ENCODE measurements at places on chromosomes 7 and 10.
A peak's percentile ranks its signal among the peaks of the same experiment; 100 is the strongest.

- no peak for DNase-seq
Observed at GRCh38 chr7:49789736-49790135, 16.3 kb downstream of the VWC2 start.

GRCh38 chr7:46391231-46392201, 470.4 kb upstream of the IGFBP3 start:
- DNase-seq, result peak; percentile 72

DNA sequence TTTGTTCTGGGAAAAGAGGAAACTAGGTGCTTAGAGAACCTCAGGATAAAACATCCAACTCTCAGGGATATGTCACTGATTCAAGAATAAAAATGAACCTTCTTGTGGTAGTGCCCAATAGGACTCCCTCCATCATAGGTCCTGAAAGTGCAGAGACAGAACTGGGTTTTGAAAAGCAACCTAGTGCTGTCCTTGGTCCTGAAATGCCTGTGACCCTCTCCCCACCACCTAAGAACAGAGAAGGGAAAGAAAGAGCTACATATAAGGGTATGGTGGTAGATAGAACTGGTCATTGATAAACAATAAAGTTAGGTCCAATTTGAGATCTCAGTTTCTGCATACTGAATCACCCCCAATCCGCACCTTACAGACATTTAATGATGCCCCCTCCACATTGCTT, 953.3 kb downstream of the XPNPEP1 start:
- DNase-seq, result peak; percentile 28

DNA sequence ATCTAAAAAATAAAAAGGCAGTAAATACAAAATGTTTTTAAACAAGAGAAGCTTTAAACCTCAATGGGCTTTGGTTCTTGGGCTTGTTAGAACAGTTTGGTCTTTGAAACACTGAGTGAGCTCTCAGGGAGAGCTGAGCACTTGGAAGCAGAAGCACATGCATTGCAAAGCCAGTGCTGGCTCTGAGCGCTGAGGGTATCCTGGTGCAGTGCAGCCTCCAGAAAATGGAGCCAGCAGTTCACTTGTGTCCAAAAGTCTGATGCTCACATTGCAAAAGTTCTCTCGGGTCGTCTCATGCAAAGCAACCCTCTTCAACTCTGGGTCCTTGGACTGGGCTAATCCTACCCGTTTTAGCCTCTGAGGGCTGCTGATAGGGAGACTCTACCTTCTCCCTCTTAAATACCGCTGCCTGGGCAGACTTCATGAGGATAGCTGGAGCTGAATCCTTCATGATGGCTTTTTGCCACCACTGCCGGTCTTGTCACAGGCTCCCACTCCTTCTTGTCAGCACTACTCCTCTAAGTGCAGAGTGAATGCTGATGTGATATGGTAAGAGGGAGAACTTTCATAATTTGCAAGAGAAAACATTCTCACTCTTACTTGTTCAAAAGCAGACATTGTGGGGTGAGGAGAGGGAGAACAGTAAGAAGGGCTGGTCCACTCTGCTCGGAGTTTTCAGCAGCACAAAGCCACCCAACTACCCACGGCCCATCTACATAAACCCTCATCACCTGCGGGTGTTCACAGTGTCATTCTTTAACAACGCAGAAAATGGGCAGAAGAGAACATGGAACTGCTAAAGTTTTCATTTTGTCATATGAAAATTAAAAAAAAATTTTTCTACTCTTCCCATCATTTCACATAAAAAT, 42.2 kb upstream of the BMPER start:
- DNase-seq, result no peak

DNA sequence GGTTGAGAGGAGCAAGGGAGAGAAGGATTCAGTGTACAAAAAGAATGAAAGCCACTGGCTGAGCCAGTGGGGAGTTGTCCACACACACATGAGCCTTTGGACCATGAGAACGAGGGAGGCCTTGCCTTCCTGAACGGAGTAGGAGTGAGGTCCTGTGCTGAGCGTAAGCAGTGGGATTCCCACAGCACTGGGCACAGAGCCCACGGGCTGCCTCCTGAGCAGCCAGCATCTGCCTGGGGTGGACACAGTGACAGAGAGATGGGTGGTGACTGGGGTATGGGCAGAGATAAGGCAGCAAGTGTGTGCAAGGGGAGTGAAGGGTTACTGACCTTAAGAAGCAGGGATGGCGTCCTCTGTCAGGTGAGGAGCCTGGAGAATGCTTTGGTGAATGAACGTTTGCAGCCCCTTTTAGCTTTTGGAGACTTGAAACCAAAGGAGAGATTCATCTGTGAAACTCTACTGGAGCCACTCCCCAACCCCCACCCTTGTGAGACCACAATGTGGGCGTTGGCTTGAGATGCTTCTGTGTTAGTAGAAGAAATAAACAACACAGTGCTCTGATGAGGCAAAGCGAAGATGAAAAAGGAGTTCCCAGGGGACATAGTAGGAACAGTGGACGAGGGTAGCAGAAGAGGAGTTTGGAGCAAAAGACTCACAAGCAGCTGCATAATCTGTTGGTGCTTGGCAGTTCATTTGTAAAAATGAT, 56.5 kb downstream of the FIGNL1 start:
- DNase-seq, result no peak

DNA sequence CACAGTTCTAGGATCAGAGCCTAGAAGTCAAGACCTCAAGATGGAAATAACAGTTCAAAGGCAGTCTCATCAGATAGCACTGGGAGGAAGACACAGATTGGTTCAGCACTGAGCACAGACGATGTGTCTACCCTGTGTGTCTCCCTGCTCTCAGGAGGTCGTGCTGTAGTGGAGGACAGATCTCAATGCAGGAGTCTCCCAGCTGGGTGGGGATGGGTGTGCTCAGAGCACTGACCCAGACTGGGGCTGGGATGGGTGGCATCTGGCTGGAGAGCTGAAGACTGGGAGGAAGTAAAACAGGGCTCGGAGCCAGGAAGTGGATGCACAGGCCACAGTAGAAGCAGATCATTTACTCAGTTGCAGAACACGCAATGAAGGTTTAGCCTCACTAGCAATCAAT, 69.5 kb upstream of the GDF10 start:
- no peak for DNase-seq

- DNase-seq, result no peak
Observed at GRCh38 chr7:24494832-24495231, 78.4 kb upstream of the PALS2 start.

- no peak for DNase-seq
Observed at GRCh38 chr7:159067576-159068487, 76.8 kb downstream of the VIPR2 start.

- DNase-seq, result no peak
Observed at GRCh38 chr10:124251317-124252065, 158.1 kb upstream of the CHST15 start.

GRCh38 chr7:108266491-108266890, 136.3 kb upstream of the LAMB4 start:
- no peak for DNase-seq

GRCh38 chr10:132336919-132337407, 5.0 kb downstream of the LRRC27 start:
- DNase-seq, result no peak

DNA sequence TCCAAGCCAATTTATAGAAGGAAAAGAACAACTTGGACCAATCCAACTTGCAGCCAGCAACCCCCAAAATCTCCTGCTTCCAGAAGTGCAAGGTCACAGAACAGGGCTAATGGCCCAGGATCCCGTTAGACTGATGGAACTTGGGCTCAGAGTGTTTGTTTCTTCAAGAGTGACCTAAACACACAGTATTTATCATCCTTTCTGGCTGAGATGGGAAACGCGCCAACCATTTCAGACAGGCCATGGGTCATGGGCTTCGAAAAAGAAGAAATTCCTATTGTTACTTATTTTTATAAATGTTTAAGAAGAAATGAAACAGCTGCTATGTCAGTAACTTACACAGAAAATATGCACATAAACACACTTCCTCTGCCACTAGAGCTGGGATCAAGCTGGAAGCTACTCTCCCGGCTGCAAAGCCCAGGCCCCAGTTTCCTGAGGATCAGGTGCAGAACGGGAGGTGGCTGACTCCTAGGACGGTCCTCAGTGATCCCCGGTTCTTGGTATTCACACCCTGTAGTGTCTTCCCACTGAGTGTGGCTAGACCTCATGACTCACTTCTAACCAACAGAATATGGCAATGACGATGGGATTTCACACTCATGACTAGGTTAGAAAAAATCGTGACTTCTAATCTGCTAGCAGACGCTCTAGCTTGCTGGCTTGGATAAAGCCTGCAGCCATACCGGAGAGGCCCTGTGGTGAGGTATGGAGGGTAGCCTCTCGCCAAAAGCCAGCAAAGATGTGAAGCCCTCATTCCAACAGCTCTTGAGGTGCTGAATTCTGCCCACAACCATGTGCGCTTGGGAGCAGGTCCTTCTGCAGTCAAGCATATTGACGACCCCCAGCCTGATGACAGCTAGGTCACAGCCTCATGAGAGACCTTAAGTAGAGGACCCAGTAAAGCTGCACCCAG, 60.2 kb downstream of the CHST15 start:
- peak; percentile 64 for DNase-seq

DNA sequence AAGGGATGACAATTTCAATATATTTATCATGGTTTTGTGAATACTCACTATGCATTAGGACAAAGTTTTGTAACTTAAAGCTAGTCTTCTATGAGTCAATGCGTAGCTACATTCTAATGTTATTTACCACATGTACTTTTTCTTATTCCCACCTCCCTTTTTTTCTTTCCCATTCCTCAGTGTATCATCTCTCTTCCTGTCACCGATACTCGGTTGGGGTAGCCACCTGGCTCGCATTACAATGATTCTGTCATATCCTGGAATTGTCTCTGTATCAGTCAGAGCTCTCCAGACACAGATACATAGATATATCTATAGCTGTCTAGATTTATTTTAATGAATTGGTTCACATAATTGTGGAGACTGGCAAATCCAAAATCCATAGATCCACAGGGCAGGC, 9.8 kb upstream of the RALA start:
- DNase-seq, result peak; percentile 91

Data from fibroblast of upper back skin (primary cell).